Endothelial cell (in vitro differentiated cells): ENCODE measurements at places on chromosomes 7 and 10.
A peak's percentile ranks its signal among the peaks of the same experiment; 100 is the strongest.

DNA sequence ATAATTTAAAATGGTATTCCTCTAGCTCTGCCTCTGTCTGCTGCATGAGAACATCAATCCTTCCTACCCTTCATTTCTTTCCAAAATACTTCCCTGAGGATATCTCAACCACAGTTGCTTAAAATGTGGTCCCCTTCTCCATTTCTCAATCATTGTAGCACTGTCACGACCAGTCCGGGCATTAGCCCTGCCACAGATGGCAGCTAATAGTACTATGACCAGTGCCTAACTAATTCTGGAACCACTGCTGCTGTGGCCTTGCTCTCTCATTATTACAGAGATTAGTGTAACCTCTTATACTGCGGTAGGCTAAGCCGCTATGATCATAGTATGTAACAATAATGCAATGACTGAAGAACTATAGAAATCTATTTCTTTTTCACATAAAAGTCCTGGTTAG, 66.0 kb downstream of the REEP3 start:
- peaks cover 8% of the 10 kb centered on the region for H3K4me1 ChIP-seq
- H3K27ac ChIP-seq: no peak overlapping the region
- no peak for DNase-seq
- no peak overlapping the region for H3K4me3 ChIP-seq
- no peaks in the 10 kb centered on the region for H3K27me3 ChIP-seq

- no peak overlapping the region for H3K4me3 ChIP-seq
- peak; percentile 11 for DNase-seq
- H3K27me3 ChIP-seq: no peaks in the 10 kb centered on the region
- no peak overlapping the region for H3K27ac ChIP-seq
Measured at GRCh38 chr7:108973075-108973474, 403.4 kb downstream of the DNAJB9 start.

- no peaks in the 10 kb centered on the region for H3K27me3 ChIP-seq
- no peaks in the 10 kb centered on the region for H3K4me1 ChIP-seq
- DNase-seq: no peak
- H3K4me3 ChIP-seq: no peak overlapping the region
- peaks cover 73% of the 10 kb centered on the region for H3K36me3 ChIP-seq
Measured at GRCh38 chr7:158945519-158945918, 89.2 kb downstream of the DYNC2I1 start.

DNA sequence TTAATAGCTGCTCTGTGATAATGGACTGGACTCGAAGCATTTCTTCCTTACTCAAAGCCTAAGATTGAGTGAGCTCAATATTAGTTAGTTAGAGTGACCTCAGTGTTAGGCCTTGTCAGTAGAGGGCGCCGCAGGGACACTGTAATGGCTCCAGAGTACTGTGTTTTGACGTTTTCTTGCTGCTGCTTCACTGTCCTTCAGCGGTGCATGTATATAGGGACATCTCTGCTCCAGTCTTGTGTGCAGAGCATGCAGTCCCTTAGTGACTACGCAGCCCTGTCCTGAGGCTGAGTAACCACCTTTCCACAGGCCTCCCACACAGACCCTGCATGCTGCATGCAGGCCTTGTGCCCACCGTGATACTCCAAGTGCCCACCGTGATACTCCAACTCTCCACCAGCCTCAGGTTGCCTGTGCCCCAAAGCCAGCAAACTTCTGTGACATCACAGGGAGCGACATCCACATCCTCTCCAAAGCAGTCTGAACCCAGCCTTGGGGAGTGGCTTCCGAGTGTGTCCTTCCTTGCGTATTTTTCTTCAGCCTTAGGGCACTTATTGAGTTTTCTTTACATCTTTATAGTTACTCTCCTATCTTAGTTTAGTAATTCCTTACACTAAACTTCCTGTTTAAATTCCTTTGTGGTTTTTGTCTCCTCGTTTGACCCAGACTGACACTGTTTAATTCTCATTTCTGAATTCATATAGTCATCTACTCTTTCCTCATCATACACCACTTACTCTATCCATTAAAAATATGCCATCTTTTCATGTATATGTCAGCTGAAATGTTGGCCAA, 118.2 kb downstream of the JAZF1 start:
- H3K36me3 ChIP-seq: no peaks in the 10 kb centered on the region
- no peak overlapping the region for H3K4me3 ChIP-seq
- DNase-seq: peak; percentile 77
- H3K27me3 ChIP-seq: peaks cover 2% of the 10 kb centered on the region
- H3K27ac ChIP-seq: peak overlapping the region; percentile 39

GRCh38 chr7:157483971-157484410, 147.2 kb downstream of the DNAJB6 start:
- H3K4me3 ChIP-seq: no peak overlapping the region
- DNase-seq: no peak
- H3K27ac ChIP-seq: no peak overlapping the region
- peaks cover 20% of the 10 kb centered on the region for H3K27me3 ChIP-seq
- H3K36me3 ChIP-seq: peaks cover 16% of the 10 kb centered on the region
